ENCODE measurements at places on chromosomes 7 and 10.

DNA sequence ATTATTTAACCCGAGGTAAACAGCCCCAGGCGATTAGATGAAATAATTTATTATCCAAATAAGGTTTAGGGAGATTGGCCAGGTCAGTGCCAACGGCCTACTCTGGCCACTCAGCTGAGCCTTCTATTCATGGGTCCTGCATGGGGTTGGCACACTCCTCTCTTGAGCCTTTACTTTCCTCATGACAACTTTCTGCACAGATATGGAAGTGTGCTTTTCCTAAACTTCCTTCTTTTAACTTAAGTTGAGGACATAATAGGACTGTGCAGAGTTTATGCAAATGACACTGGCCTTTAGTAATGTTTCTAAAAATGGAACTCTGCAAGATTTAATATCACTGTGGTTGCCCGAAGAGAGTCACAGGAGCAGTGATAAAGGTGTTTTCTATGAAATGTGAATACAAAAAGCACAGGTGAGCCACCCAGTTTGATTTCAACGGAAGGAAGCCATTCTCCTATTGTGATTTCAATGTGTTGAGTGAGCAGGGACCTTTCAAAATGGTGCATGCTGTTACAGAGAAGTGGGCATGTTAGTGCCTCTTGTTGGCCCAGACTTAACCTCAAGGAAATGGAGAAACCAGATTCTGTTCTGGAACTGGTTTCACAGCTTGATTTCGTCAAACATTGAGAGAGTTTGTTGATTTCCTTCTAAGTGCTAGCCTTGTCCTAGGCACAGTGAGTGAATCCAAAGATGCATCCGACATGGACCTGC, 55.7 kb downstream of the LYZL2 start:
- no peak for DNase-seq

DNA sequence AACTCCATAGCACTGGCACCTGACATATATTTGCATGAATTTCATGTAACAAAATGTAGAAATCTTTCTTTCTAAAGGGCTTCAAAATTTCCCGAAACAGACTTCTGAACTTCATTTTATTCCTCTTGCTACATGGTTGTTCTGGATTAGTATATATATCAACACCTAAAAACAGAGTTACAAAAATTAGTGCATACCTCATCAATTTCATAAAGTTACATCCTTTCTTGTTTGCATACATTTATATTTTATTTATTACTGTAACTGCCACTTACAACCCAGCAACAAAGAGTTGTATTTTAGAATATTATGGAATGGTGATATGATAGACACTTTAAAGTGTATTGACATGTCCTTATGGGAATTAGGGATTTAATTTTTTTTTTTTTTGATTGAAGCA, 2.0 kb upstream of the ITGB8 start:
- no peak for DNase-seq

- no peak for DNase-seq
Measured at GRCh38 chr7:52940481-52940880, 95.0 kb upstream of the POM121L12 start.

GRCh38 chr7:98177553-98177952, 33.7 kb upstream of the BHLHA15 start:
- DNase-seq: no peak

- no peak for DNase-seq
Measured at GRCh38 chr7:9149499-9150082, 716.2 kb downstream of the NXPH1 start.

DNA sequence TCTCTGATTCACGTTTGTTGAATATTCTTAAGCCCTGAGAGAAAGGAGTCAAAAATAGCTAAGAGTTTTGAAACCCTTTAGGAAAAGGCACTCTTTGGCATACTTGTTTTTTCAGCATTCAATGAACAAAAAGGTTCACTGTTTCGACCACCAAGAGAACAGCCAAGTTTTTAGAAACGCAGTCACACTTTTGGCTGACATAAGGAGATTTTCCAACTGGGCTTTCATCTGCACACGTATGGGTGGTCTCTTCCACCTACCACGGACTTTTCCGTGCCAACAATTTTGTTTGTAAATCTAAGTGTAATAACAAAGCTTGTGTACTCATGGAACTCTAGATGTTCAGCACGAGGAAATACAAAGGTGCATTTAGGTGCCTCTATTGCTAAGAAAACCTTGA, 270.3 kb downstream of the WDR11 start:
- DNase-seq: no peak

GRCh38 chr7:20220921-20221547, 3.9 kb upstream of the MACC1 start:
- no peak for DNase-seq

DNA sequence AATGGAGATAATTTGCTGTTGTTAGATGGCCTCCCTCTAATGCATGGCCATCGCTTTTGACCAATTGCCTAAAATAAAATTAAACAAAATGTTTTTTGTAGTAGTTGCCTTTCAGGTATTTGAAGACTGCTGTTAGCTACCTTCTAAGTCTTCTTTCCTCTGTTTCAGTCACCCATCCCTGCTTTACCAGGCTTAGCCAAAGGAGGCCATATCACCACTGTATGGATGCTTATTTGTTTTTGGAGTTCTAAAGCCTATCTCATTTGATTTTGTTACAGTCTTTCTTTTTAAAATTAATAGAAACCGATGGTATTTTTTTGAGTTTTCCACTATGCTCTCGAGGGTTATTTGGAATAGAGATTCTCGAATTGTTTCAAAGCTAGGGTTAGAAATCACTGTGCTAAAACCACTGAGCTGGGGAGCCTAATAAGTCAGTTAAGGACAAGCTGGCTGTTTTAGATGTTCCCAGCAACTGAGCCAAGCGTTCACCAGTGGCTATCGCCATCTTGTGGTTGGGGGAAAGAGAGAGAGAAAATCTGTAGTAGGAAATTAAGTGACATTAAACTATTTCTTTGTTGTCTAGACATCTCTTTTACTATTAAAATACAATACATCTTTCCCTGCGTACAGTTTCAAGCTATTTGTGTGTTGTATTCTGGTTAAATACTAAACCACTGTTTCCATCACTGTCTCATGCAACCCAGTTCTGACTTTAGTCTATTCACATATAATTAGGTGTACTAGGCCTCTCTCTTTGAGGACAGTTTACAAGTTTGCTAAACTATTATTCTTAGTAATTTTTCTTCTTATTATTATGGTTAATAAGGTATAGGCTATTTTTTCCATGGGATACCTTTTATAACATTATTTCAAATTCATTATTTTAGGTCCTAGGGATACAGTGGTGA, 52.2 kb downstream of the GPR158 start:
- no peak for DNase-seq

DNA sequence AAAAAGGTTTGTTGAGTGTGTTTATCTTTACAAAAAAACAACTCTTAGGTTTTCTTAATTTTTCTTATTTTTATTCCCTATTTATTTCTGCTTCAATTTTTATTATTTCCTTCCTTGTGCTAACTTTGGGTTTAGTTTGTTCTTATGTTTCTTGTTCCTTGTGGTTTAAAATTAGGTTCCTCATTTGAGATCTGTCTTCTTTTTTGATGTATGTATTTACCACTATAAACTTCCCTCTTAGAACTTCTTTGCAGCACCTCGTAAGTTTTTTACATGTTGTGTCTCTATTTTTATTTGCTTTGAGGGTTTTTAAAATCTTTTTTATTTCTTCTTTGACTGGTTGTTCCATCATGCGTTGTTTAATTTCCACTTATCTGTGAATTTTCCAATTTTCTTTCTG, 1217.1 kb upstream of the CELF2 start:
- DNase-seq: no peak
